ENCODE measurements at places on chromosomes 2 and 18. TPM values are rescaled to one million over a fixed set of nuclear protein-coding genes. Genes with fewer than 3 reads are reported as not detected.
A peak's percentile ranks its signal among the peaks of the same experiment; 100 is the strongest.

GRCh38 chr2:38791744-38792143, 13.7 kb downstream of the GEMIN6 start:
- DNase-seq, result no peak

The VRK2 gene
- total RNA-seq, result 17.7 TPM

- no peak for DNase-seq
Measured at GRCh38 chr2:160298960-160299359, 98.9 kb upstream of the ITGB6 start.

GRCh38 chr2:150528861-150529801, 41.7 kb upstream of the RND3 start:
- no peak for DNase-seq

The ORC2 gene
- 59.2 TPM for total RNA-seq

The SCYGR4 gene
- not detected for total RNA-seq

The CROCC2 gene
- total RNA-seq, result not detected

- no peak for DNase-seq
Measured at GRCh38 chr2:27501042-27501441, 4.4 kb downstream of the GCKR start.

GRCh38 chr18:45291621-45292615, 323.4 kb upstream of the SLC14A2 start:
- no peak for DNase-seq

GRCh38 chr2:25301453-25302352, 40.0 kb downstream of the DNMT3A start:
- DNase-seq, result peak; percentile 94

The SELENOI gene
- total RNA-seq, result 39.1 TPM

GRCh38 chr18:39805218-39805617, 2149.8 kb upstream of the PIK3C3 start:
- DNase-seq, result no peak

GRCh38 chr2:42926434-42927333, 134.3 kb upstream of the HAAO start:
- DNase-seq, result no peak

DNA sequence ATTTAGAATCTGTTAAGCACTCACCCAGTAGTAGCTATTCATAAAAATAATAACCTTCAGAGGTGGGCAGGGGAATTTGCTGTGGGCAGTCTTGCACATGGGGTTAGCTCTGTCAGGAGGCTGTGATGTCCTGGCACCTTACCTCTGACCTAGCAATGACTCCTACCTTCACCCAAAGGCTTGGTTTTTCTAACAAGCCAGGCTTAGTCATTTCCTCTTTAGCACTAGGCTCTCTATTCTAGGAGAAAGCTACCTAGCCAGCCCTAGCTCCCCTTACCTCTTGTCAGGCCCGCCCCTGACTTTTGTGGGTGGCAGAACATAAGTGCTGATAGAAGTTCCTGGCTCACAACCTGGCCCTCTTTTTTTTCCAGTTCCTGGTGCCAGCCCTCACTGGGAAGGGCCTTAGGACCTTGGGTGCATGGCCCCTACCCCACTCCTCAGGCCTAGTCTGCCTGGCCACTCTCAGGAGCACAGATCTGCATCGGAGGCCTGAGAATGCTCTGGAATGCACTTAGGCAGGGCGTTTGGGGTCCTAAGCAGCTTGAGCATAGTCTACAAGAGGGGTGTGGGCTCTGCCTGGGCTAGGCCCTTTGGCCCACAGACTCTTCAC, 17.7 kb downstream of the CPLX4 start:
- peak; percentile 28 for DNase-seq

The PROKR1 gene
- total RNA-seq, result not detected

The RAB6D gene
- not detected for total RNA-seq

DNA sequence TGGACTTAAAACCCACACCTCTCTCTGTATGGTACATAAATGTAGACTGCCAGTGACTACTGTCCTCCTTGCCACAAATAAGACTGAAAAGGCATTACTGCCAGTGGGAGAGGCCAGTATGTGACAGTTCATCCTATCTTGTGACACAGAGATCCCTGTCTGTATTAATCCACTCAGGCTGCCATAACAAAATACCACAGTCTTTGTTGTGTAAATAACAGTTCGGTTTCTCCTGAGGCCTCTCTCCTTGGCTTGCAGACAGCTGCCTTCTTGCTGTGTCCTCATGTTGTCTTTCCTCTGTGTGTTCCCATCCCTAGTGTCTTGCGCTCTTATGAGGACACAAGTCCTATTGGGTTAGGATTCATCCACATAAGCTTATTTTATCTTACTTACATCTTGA, 46.4 kb upstream of the IL1RL1 start:
- DNase-seq, result no peak

- DNase-seq, result no peak
Measured at GRCh38 chr2:44638649-44639048, 276.9 kb downstream of the CAMKMT start.

The SLC30A3 gene
- 0.43 TPM for total RNA-seq

The IGFBP5 gene
- total RNA-seq, result not detected

The EFR3B gene
- total RNA-seq, result 0.16 TPM

DNA sequence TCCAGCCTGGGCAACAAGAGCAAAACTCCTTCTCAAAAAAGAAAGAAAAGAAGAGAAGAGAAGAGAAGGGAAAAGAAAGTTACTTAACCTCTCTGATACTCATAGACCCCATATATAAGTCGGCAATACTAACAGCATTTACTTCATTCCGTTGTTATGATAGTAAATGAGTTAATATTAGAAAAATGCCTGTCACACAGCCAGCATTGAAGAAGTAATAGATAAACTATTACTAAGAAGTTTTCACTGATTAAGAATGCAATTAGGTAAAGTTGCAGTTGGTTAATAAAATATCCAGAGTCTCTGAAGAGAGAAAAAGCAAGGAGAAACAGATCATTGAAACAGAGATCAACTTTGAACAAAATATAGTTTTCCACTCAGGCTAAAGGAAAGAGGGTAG, 161.3 kb upstream of the UBE2E3 start:
- DNase-seq, result no peak

The GREB1 gene
- total RNA-seq, result 1.5 TPM

GRCh38 chr2:190911813-190912212, 31.2 kb downstream of the GLS start:
- peak; percentile 18 for DNase-seq

- no peak for DNase-seq
Measured at GRCh38 chr2:5766056-5766455, 73.9 kb downstream of the SOX11 start.

The CD207 gene
- total RNA-seq, result not detected

- DNase-seq, result no peak
Measured at GRCh38 chr18:5582849-5583681, 39.3 kb upstream of the EPB41L3 start.

The NAT8 gene
- not detected for total RNA-seq

The SERPINB10 gene
- total RNA-seq, result not detected

DNA sequence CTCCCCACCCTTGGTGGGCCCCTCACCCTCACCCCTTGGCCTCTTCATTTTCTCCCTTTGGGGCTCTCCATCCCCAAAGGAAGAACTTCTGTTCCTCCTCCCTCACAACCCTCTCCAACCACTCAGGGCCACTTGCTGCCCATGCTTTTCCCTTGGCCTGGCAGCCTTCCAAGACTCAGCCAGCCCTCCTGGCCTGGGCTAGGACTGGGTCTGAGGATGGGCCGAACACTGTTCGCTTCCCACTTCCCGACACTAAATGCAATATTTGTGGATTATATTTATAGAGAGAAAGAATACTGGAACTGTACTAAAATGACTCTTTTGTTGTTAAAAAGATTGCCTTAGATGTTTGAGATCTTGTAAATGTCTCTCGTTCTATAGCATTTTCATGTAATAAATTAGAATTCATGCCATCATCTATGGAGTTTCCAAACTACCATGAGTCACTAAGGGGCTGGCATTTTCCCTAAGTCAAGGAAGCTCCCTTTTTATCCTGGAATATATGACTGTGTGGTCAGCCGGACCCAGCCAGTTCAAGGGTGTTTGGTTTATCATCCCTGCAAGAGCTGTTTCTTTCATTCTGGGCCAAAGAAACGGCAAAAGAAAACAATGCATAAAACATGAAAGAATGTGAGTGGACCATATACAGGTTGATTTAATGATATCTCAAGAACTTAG, 3.8 kb downstream of the CXCR2 start:
- no peak for DNase-seq

GRCh38 chr2:102085238-102085637, 57.3 kb upstream of the IL1R1 start:
- DNase-seq, result no peak

The SERPINB13 gene
- not detected for total RNA-seq

- DNase-seq, result no peak
Measured at GRCh38 chr18:32208577-32208976, 18.7 kb downstream of the MEP1B start.

DNA sequence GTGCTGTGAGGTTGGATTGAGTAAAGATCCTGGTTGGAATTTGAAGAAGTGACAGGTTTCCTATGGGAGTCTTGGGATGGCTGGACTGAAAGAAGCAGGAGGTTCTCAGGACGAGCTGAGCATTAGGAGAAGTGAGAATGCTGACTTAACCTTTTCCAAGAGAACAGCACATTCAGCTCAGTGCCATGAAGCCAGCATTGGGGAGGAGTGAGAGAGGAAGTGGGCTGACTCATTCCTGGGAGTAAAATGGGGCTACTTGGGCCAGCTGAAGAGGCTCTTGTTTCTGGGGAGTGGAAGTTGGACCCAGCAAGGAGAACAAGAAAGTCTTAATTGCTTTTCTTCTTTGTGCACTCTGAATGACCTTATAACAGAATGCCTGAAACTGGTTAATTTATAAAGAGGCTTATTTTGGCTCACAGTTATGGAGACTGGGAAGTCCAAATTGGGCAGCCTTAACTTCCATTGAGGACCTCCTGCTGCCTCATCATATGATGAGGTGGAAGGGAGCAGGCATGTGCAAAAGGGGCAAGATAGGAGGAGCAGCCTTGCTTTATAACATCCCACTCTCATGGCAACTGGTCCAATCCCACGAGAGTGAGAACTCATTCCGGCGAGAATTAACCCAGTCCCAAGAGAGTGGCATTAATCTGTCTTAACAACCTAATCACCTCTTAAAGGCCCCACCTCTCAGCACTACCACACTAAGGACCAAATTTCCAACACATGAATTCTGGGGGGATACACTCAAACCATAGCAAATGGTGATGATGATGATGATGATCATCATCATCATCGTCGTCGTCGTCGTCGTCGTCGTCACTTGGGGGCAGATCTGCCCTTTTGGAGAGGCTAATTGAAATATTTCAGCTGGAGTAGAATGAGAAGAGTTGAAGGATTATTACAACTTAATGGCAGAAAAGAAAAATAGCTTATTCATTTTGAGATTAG, 26.1 kb downstream of the DGUOK start:
- no peak for DNase-seq

The LGALSL gene
- 3.9 TPM for total RNA-seq

DNA sequence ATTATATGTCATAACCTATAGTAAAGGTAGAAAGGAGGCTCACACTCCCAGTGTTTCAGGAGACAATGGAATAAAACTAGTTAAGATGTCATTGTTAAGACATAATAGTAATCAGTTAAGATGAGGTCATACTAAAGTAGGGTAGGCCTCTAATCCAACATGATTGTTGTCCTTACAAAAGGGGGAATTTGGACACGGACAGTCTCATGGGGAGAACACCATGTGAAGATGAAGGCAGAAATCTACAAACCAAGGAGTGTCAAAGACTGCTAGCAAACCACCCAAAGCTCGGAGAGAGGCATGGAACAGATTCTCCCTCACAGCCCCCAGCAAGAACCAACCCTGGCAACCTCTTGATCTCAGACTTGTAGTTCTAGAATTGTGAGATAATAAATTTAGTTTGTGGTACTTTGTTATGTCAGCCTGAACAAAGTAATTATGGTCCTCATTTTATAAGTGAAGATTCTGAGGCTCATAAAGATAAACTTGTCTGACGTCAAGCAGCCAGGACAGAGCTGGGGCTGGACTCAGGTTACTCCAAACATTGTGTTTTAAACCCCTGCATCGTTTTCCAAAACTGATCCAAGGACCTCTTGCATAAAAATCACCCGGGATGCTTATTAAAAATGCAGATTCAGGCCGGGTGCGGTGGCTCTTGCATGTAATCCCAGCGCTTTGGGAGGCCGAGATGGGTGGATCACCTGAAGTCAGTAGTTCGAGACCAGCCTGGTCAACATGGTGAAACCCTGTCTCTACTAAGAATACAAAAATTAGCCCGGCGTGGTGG, 47.8 kb downstream of the CCDC195 start:
- no peak for DNase-seq

GRCh38 chr18:53745224-53745967, 479.1 kb downstream of the MBD2 start:
- no peak for DNase-seq

DNA sequence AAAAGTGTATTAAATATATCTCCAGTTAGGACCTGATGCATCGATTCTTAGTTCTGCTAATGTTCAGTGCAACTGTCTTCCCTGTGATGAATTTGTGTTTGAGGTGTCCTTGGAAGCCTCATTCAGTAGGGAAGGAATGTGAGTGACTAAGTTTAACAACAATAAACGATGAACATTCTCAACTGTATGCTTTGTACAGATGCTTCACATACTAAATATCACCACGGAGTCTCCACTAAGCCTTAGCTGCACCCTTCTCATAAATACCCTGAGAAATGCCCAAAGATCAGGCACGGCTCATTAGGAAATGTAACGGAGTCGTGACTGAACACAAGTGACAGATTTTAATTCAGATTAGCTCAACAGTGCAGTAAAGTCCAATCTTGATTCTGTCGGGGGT, 24.4 kb upstream of the AGFG1 start:
- no peak for DNase-seq

The B3GNT7 gene
- total RNA-seq, result not detected
